MCF 10A (cell line): ENCODE measurements at places on chromosomes 12 and 14. TPM values are rescaled to one million over a fixed set of nuclear protein-coding genes. Genes with fewer than 3 reads are reported as not detected.

DNA sequence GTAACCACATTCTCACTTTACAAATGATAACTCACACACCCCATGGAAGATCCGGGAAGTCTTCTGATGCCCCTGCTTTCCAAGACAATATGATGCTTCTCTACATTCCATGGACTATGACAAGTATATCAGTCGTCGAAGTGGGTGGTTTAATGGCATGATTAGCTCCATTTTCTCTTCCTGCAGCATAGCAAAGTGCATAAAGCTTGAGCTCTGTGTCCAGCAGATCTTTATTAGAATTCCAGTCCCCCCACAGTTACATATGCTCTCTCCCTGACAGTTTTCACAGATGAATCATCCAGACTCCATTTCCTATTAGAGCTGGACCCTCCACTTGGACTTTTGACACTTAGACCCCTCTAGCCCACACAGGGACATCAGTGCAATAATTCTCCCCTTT lies 174.9 kb downstream of the BCAT1 start:
- no peak for DNase-seq

GRCh38 chr12:96350982-96351381 lies 49.3 kb downstream of the CDK17 start:
- no peak for DNase-seq

- no peak for DNase-seq
These were observed at the start of gene CD163L1 for GRCh38 chr12:7444076-7444475. TSS of gene CD163L1 (minus strand) at chr12:7444153. CDS start at chr12:7444127, 26 bp downstream.

DNA sequence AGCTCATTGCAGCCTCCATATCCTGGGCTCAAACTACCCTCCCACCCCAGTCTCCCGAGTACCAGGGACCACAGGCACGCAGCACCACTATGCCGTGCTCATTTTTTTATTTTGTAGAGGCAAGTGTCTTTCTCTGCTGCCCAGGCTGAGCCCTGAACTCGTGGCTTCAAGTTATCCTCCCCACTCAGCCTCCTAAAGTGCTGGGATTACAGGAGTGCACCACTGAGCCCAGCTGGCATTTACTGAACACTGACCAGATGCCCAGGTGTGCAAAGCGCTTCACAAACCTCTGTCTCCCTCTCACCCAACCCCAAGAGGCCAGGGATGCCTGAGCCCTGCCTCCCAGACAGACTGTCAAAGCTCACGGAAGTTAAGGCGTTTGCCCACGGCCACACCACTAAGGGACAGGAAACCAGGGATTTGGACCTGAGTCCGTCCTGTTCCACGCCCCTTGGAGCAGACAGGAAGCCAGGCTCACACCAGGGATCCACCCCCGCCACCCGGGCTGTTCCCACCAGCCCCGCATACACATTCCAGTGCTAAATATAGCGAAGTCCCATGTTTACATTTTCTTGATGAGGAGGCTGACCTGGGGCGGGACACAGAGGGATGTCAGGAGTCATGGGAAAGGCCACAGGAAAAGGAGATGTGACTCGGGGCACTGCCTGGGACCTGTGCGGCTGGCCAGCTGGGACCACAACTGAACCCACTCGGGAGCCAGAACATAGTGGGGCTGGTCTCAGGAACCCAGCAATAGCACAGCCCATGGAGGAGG lies 51.2 kb downstream of the TESC start:
- DNase-seq: no peak

DNA sequence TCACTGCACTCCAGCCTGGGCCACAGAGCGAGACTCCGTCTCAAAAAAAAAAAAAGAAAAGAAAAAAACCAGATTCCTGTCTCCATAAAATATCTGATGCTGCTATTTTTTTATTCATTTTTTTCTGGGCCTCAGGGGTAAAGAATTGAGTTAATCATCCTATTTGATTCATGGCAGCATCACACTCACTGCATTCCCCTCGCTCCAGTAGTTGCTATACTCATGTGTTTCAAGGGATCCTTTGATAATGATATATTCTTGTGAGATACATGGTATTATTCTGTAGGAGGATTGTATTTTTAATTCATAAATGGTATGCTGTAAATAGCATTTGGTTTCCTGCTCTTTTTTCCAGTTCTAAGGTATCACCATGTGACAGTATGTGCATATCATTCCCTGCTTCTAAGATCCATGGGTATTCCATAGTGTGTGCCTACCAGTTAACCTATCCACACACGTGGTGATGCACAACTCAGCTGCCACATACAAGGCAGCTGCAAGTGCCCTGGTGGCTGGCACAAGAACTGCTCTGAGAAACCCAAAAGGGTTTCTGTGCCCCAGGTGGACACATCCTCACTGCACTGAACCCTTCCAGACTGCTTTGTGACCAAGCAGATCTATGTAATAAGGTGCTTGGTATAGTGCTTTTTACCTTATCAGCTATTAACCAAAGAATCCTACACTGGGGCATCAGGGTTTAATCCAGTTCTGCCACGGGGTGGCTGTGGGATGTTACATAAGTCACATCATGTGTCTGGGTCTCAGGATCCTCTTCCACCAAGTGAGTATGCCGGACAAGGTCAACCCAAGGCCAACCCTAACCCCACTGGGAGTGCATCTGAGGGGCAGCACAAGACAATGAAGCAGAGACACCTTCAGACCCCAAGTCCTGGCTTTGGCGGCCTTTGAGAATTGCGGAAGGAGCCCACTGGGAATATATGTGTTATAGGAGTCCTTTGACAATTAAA lies 74.6 kb downstream of the ZFP36L1 start:
- peak; percentile 41 for DNase-seq

DNA sequence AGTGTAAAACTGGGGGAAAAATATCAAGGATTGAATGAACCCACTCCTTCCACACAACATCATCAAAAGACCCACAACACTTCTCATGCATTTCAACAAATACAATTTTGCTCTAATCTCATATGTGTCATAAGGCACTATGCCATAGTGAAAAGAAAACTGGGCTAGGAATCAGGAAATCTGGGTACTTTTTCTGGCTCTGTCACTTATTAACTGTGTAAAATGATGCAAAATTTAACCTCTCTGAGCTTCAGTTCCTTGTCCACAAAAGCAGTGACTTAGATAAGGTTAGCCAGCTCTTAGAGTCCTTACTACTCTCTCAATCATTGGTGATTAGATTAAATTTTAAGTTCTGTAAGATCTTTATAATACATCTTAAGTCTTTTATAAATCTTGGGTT lies 250.5 kb upstream of the SOX5 start:
- DNase-seq: no peak

DNA sequence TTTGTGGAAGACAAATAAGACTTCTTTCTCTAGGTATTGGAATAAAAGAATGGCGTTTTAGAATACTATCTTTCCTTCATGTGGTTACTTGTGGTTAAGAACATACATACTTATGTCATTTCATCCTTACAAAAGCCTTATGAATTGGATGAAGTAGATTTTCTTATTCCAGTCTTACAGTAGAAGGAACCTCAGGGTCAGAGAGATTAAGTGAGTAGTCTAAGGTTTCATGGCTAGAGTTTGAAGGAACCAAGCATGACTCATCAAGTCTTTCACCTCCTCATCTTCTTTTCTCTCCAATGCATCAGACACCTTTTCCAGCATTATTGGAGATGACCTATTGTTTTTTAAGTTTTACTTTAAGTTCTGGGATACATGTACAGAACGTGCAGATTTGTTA lies 92.9 kb upstream of the NEDD1 start:
- no peak for DNase-seq

- DNase-seq: no peak
These were observed 21.6 kb upstream of the CAMKK2 start for GRCh38 chr12:121318121-121318520.

DNA sequence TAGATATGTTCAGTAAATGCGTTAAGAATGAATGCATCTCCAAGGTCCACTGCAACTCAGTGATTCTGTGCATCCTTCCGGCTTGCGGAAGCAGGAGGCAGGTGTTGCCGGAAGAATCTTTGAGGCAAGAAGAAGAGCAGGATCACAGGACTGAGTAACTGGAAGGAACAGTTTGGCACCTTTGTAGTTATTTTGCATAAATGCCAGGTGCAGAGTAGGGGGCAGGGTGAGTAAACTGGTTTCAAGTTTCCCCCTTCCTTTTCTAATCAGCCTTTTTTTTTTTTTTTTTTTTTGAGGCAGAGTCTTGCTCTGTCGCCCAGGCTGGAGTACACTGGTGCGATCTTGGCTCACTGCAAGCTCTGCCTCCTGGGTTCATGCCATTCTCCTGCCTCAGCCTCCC lies 22.3 kb downstream of the DYRK4 start:
- DNase-seq: no peak

GRCh38 chr12:90262251-90262650 lies 553.6 kb upstream of the ATP2B1 start:
- DNase-seq: peak; percentile 3

DNA sequence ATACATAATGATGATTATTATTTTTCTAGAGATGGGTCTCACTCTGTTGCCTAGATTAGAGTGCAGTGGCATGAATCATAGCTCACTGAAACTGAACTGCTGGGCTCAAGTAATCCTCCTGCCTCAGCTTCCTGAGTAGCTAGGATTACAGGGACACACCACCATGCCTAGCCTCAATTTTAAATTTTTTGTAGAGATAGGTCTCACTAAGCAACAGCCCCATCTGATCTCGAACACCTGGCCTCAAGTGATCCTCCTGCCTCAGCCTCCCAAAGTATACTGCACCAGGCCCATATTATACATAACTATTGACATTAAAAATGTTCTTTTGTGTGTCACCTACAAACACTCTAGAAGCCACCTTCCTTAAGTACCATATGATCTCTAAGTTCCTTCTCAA lies 3.4 kb downstream of the TXNRD1 start:
- peak; percentile 47 for DNase-seq

DNA sequence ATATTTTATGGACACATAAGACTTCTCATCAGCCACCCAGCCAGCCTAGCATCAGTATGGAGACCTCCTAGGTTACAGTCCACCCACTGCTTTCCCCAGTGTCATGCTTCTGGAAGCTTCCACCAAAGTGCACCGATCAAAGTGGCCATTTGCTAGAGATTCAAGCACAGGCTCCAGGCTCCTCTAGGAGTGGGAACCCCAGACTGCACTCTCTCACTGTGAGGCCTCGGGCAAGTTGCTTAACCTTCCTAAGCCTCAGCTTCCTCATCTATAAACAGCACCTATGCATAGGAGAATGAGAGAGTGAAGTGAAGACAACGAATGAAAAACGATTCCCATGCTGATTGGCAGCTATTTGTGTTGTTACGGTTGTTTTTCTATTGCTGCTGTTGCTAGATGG lies 94.4 kb downstream of the DICER1 start:
- DNase-seq: no peak

- DNase-seq: peak; percentile 49
These were observed 450 bp downstream of the DDN start for GRCh38 chr12:48998497-48999353.

DNA sequence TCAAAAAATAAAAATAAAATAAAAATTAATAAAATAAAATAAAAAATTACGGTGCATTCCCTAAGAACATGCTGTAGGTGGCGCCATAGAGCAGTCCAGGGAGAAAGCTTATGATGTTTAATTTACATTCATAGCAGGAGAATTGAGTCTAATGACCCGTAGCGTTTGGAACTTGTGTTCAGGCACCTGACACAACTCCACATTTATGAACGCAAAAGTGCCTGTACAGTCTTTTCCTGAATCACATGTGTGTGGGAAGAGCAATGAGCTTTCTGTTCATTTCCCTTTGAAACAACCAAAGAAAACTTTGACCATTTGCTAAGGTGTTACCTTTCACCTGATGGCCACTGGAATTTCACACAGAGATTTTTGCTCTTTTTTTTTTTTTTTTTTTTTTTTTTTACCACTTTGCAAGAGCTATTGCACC lies 60.6 kb upstream of the KCNA1 start:
- peak; percentile 38 for DNase-seq

- no peak for DNase-seq
These were observed 233.2 kb downstream of the PHLDA1 start for GRCh38 chr12:75798136-75798926.

GRCh38 chr14:72738161-72738611 lies 155.7 kb downstream of the DPF3 start:
- DNase-seq: no peak

GRCh38 chr14:57382283-57382682 lies 8.1 kb upstream of the NAA30 start:
- peak; percentile 82 for DNase-seq

GRCh38 chr14:101937926-101938767 lies 26.2 kb upstream of the DYNC1H1 start:
- no peak for DNase-seq

DNA sequence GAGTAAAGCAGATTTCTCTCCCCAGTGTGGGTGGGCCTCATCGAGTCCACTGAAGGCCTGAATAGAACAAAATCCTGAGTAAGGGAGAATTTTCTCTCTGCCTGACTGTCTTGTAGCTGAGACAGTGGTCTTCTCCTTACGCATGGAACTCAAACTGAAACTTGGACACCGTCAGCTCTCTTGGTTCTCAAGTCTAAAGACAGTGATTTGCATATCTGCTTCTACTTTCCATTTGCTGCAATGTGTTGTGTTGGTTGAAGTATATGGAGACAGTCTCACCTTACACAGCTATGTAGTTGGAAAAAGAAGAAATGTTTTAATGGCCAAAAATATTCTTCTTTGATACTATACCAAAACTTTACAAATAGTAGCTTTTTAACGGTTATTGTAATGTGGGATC lies 160.2 kb upstream of the LMNTD1 start:
- no peak for DNase-seq

The SLC24A4 gene
- not detected in 2 replicates for total RNA-seq

The GPR84 gene
- total RNA-seq: 0.17 TPM in 1 of 2 replicates, not detected in the other

The KRT80 gene
- 27.4 and 52.3 TPM in 2 replicates for total RNA-seq

The TBX5 gene
- not detected in 2 replicates for total RNA-seq

The ORAI1 gene
- 12.1 and 16.3 TPM in 2 replicates for total RNA-seq

The SYNDIG1L gene
- not detected in 2 replicates for total RNA-seq

The LRFN5 gene
- not detected in 2 replicates for total RNA-seq

The PRKD1 gene
- 7.9 and 8.8 TPM in 2 replicates for total RNA-seq

The LMNTD1 gene
- not detected in 2 replicates for total RNA-seq
